ENCODE measurements at places on chromosomes 6 and 20. TPM values are rescaled to one million over a fixed set of nuclear protein-coding genes. Genes with fewer than 3 reads are reported as not detected.

- no peak overlapping the region for H3K27ac ChIP-seq
- no peaks in the 10 kb centered on the region for H3K36me3 ChIP-seq
- no peak for DNase-seq
- no peaks in the 10 kb centered on the region for H3K27me3 ChIP-seq
- H3K4me1 ChIP-seq: no peaks in the 10 kb centered on the region
- H3K4me3 ChIP-seq: no peak overlapping the region
These were observed 249.3 kb downstream of the TBX18 start for GRCh38 chr6:84515067-84515466.

- DNase-seq: no peak
- peaks cover 13% of the 10 kb centered on the region for H3K27me3 ChIP-seq
- H3K27ac ChIP-seq: no peak overlapping the region
- H3K36me3 ChIP-seq: peaks cover 1% of the 10 kb centered on the region
- peaks cover 32% of the 10 kb centered on the region for H3K4me1 ChIP-seq
- no peak overlapping the region for H3K4me3 ChIP-seq
These were observed 2.9 kb upstream of the PYGB start for GRCh38 chr20:25244976-25245375.

DNA sequence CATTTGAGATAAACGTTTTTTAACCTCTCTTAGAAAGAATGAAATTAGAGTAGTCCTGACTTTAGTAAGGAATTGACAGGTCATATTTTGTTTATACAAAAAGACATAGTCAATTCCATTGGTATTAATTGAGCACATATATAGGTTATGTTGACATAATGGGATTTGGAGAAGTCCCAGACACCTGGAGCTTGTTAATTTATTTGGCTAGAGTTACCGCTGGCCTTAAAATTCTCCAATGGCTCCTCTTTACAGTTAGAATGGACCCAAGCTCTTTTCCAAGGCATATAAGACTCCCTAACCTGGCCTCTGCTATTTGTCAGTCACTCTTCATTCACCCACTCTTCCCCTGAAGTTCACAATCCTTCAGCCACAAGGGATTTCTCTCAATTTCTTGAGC lies 221.3 kb downstream of the CBLN4 start:
- H3K27ac ChIP-seq: no peak overlapping the region
- no peaks in the 10 kb centered on the region for H3K27me3 ChIP-seq
- H3K4me3 ChIP-seq: no peak overlapping the region
- no peaks in the 10 kb centered on the region for H3K36me3 ChIP-seq
- DNase-seq: no peak
- no peaks in the 10 kb centered on the region for H3K4me1 ChIP-seq

GRCh38 chr6:2708456-2708855 lies 42.3 kb downstream of the MYLK4 start:
- H3K4me1 ChIP-seq: peaks cover 2% of the 10 kb centered on the region
- H3K4me3 ChIP-seq: no peak overlapping the region
- peaks cover 11% of the 10 kb centered on the region for H3K27me3 ChIP-seq
- DNase-seq: no peak
- peaks cover 4% of the 10 kb centered on the region for H3K36me3 ChIP-seq

DNA sequence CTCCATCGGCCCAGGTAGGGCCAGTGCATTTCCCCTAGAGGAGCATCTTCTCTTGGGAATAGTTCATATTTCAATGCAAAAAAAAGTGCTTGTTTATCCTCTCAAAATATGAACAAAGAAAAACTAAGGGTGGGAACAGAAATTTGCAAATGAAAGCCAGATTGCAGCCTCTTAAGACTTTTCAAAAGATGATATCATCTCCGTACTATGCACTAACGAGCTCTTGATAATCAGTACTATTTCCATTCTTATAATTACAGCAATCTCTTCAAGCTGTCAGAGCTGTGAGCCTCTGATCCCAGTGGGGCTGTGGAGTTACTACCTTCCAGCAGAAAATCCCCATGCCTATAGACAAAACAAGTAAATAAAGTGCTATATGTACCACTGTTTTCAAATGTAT lies 77.1 kb downstream of the SOD2 start:
- no peak for DNase-seq
- H3K4me1 ChIP-seq: no peaks in the 10 kb centered on the region
- no peak overlapping the region for H3K4me3 ChIP-seq
- H3K36me3 ChIP-seq: peaks cover 14% of the 10 kb centered on the region
- H3K27me3 ChIP-seq: no peaks in the 10 kb centered on the region

DNA sequence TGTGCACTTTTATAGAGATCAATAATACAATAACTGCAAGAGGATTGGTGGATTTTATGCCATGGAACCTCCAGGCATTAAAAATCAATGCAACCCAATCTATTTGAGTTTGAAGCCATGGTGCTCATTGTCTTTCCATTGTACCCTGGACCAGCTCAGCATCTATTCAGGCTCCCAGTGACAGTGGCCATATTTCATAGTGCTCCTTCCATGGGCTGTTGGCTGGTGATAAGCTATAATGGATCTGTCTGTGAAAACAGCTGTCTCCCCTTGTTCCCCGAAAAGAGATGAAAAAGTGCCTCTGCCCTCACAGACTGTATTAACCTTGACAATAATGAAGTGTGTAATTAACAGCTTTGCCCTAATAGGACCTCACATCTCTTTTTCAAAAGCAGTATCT lies 74.3 kb downstream of the LAMP5 start:
- no peak for DNase-seq
- H3K27ac ChIP-seq: no peak overlapping the region
- no peaks in the 10 kb centered on the region for H3K36me3 ChIP-seq
- peaks cover 8% of the 10 kb centered on the region for H3K27me3 ChIP-seq
- H3K4me3 ChIP-seq: no peak overlapping the region
- no peaks in the 10 kb centered on the region for H3K4me1 ChIP-seq

GRCh38 chr6:31175971-31176370 lies 5.5 kb upstream of the POU5F1 start:
- H3K27me3 ChIP-seq: no peaks in the 10 kb centered on the region
- no peak overlapping the region for H3K27ac ChIP-seq

- H3K4me3 ChIP-seq: no peak overlapping the region
- no peaks in the 10 kb centered on the region for H3K36me3 ChIP-seq
- H3K27me3 ChIP-seq: no peaks in the 10 kb centered on the region
- no peak overlapping the region for H3K27ac ChIP-seq
These were observed 80.5 kb downstream of the ZNF217 start for GRCh38 chr20:53513168-53513488.

DNA sequence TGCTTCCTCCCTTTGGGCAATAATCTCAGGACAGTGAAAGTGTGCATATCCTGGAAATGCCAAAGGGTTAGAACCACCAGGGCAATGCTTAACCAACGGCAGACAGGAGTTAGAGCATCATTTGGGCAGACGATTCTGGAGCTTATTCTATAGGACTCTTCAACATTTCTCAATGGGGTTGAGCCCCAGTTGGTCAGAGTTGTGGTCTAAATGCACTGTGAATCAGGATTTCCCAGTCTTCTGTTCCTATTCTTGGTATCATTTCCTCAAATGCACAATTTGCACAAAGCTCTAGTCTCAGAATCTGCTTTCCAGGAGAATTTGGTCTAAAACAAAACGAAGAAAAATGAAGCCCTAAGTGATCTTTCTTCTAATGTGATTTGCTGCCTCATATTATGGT lies 389.6 kb upstream of the JAG1 start:
- DNase-seq: no peak
- no peak overlapping the region for H3K27ac ChIP-seq
- H3K4me3 ChIP-seq: no peak overlapping the region
- no peaks in the 10 kb centered on the region for H3K27me3 ChIP-seq
- no peaks in the 10 kb centered on the region for H3K4me1 ChIP-seq
- no peaks in the 10 kb centered on the region for H3K36me3 ChIP-seq

DDAH2 gene
- total RNA-seq: 8.5 TPM

LTB gene
- 50.5 TPM for total RNA-seq

SLC32A1 gene
- total RNA-seq: not detected

LIN28B gene
- not detected for total RNA-seq

TPX2 gene
- total RNA-seq: 175 TPM

MAFB gene
- total RNA-seq: not detected
